ENCODE measurements at places on chromosomes 7 and 10. TPM values are rescaled to one million over a fixed set of nuclear protein-coding genes. Genes with fewer than 3 reads are reported as not detected.

The HOXA5 gene
- total RNA-seq: not detected

The CPEB3 gene
- total RNA-seq: 4.0 TPM

The BET1 gene
- total RNA-seq: 33.8 TPM

The SLC25A40 gene
- 3.4 TPM for total RNA-seq

The STK31 gene
- 0.07 TPM for total RNA-seq

The NKX2-3 gene
- not detected for total RNA-seq

The GHRHR gene
- not detected for total RNA-seq
